ENCODE measurements at places on chromosomes 5 and 9.

GRCh38 chr5:82494942-82495341 lies 216.8 kb upstream of the RPS23 start:
- DNase-seq: no peak

GRCh38 chr5:113197456-113198200 lies 221.0 kb downstream of the DCP2 start:
- no peak for DNase-seq

- DNase-seq: no peak
Observed at GRCh38 chr9:127283917-127284497, 19.4 kb downstream of the GARNL3 start.

GRCh38 chr5:124948062-124948753 lies 201.8 kb upstream of the ZNF608 start:
- no peak for DNase-seq

GRCh38 chr5:151382576-151382975 lies 35.2 kb upstream of the SLC36A2 start:
- DNase-seq: no peak

DNA sequence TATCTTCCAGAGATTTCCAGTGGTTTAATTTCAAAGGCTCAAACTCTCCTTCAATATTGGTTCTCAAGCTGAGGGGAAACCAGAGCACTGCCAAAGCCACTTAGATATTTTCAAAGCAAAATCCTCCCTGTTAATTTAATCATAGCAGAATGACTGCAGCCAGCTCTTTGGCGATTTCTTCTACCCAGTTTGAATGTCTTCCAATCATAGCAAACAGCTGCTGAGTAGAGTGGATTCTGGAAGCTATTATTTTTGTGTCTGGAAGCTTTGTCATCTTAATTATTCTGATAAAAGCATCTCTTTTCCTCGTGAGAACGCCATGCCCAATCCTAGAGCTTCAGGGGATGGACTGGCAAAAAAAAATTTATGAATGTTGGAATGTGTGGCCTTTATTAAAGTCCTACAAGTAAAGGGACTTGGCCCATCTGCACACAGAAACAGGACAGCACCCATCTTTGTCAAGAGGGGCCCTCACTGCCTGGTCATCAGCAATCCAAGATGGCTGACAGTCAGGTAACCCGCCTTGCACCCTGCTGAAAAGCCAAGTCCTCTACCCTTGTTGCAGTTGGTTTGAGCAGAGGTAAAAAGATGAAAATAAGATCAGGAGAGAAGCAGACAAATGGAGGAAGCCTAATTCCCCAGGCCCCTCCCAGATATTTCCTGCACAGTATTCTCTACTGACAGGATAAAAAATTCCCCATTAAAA lies 125.1 kb downstream of the SUSD1 start:
- no peak for DNase-seq

Measured in mesothelial cell of epicardium (in vitro differentiated cells).